Head of caudate nucleus (tissue), 42 donors: ENCODE measurements at places on chromosomes 1 and 21.

GRCh38 chr1:3217181-3217641, 148.2 kb downstream of the PRDM16 start:
- no peak for DNase-seq

DNA sequence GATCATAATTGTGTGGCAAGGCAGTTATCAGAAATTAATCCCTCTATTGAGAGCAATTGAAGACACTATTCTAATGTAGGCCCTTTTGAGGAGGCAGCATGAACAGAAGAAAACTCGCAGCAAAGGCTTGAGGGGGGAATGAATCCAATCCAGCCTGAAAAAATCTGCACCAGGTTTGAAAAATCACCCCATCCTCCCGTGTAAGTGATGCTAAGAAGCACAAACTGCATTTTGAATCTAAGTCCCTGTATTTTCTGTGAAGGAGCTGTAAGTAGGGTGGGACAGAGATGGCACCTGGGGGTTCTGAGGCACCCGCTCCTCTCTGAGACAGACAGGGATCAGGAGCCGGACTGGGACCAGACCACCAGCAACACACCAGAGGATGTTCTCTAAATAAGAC, at the start of gene CRB1:
TSS of gene CRB1 (plus strand) at position 241 of the 400 bp plus-strand sequence. CDS start 161 bp downstream, outside the sequence.
- no peak for DNase-seq

GRCh38 chr1:43991200-43991475, 261 bp upstream of the CCDC24 start:
- DNase-seq = no peak

DNA sequence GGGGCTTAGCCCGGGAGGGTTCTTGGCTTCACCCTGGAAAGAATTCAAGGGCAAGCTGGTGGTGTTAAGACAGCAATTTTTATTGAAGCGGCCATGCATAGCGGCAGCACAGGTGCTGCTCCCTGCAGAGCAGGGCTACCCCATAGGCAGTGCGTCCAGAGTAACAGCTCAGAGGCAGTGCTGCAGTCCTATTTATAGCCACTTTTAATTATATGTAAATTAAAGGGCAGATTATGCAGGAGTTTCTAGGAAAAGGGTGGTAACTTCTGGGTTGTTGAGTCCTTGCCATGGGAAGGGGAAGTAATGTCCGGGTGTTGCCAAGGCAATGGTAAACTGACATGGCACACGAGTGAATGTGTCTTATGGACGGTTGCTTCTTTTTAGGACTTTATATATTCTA, 57.0 kb downstream of the VPS26C start:
- DNase-seq = no peak

DNA sequence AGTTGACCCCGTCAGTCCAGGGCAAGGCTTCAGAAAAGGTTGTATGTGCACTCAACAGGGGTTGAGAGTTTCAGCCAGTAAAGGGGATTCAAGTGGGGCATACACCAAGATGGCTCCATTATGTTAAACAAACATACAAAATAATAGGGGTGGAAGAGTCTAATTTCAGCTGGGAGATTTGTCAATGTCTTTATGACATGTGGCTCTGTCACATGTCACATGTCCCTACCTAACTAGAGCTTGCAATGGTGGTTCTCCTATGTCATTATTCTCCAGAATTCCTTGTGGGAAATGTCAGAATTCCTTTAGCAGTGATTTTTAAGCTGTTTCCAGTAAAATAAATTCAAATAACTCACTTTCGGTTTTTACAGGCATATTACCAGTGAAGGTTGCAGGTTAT, 392.0 kb upstream of the ADGRL4 start:
- DNase-seq = no peak

DNA sequence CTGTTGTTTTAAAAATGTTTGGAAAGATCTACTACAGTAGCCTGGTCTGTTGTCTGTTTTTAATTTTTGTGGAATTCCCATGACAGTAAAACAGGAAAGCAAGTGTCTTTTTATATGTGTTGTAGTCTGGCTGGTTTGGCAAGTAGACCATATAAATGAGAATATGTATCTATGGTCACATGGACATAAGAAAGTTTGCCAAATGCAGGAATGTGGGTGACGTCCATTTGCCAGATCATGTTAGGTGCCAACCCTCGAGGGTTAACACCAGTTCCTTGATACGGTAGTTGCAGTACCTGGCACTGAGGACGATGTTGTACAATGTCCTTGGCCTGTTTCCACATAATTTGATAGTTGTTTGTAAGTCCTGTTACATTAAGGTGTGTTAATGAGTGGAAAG, 6.2 kb downstream of the DAP3 start:
- DNase-seq = no peak

- DNase-seq = no peak
Measured at GRCh38 chr1:41343790-41344699, 17.2 kb upstream of the FOXO6 start.

- no peak for DNase-seq
Measured at GRCh38 chr1:230937371-230937770, 41.3 kb downstream of the TTC13 start.

GRCh38 chr1:33446590-33446989, 15.7 kb upstream of the PHC2 start:
- DNase-seq = no peak

GRCh38 chr1:236492378-236492777, 31.4 kb upstream of the LGALS8 start:
- DNase-seq = no peak

- DNase-seq = no peak
Measured at GRCh38 chr1:44643721-44644334, 30.5 kb downstream of the TMEM53 start.

GRCh38 chr1:69494221-69494620, 73.5 kb upstream of the LRRC7 start:
- DNase-seq = no peak

DNA sequence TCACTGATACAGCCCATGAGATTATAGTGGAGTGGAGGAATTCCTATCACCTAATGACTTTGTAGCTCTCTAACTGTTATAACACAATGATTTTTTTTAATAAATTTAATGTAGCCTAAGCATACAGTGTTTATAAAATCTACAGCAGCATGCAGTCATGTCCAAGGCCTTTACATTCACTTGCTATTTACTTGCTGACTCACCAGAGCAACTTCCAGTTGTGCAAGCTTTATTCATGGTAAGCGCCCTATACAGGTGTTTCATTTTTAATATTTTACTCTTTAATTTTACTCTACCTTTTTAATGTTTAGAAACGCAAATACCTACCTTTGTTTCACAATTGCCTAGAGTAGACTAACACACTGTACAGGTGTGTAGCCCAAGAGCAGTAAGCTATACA, 1652.2 kb downstream of the BRINP3 start:
- no peak for DNase-seq

DNA sequence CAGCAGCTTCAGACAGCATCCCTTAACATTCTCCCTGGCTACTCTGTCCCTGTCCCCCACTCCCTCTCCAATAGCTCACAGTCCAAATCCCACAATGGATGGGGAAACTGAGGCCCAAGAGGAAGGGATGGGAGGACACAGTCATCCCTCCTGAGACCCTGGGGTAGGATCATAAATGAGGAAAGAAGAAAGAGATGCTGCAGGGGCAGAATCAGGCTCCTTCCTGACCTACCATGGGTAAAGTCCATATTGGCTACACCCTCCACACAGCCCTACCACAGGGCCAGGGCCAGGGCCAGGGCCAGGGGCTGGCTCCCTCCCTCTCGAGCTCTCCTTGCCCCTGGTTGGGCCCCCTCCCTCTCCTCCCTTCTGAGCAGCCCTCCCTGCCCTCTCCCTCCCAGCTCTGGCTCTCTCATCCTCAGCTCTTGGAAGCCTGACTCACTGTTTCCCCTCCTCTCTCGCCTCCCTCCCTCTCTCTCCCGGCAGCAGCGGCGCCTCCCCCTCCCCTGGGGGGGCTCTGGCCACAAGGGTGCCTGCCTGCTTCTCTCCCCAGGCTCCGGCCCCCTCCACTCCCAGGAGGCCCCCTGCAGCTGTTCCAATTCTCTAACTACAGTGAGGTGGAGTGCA, 4.9 kb downstream of the AHDC1 start:
- DNase-seq = peak; percentile 93

DNA sequence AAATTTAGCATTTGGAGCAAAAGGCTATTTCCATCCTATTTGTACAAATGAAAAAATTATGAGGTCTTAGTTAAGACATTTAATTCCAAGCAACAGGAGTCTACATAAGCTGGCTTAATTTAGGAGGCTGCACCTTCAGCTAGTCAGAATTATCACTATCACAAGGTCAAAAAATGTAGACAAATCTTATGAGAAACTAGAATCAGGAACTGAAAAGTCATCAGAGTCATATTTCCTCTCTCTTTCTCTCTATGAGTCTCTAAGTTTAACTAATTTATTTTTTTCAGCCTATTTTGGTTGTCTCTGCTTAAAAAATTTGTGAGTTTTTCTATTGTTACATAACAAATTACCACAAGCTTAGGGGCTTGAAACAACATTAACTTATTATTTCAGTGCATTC, 807.1 kb upstream of the PRMT6 start:
- DNase-seq = no peak

DNA sequence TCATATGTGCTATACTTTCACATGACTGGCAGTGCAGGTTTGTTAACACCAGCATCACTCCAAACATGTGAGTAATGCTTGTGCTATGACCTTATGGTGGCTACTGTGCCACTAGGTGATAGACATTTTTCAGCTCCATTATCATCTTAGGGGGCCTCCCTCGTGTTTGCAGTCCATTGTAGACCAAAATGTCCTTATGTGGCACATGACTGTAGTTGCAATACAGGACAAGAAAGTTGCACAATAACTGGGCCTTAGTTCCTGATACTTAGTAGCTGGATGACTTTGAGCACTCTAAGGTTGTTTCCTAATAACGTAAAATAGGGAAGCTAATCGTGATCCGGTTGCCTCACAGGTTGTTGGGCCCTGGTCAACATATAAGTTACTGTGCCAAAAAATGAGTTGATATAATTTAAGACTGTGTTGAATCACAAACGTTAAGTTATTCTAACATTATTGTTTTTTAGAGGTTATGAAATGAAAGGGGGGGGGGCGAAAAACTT, 511 bp upstream of the SNX27 start:
- no peak for DNase-seq

- DNase-seq = no peak
Measured at GRCh38 chr1:8047112-8047511, 21.0 kb upstream of the ERRFI1 start.

- no peak for DNase-seq
Measured at GRCh38 chr1:172723251-172723650, 64.3 kb downstream of the FASLG start.

- DNase-seq = no peak
Measured at GRCh38 chr1:237562242-237562823, 328.4 kb downstream of the ZP4 start.

- no peak for DNase-seq
Measured at GRCh38 chr1:34978921-34979320, 6.2 kb downstream of the TMEM35B start.

DNA sequence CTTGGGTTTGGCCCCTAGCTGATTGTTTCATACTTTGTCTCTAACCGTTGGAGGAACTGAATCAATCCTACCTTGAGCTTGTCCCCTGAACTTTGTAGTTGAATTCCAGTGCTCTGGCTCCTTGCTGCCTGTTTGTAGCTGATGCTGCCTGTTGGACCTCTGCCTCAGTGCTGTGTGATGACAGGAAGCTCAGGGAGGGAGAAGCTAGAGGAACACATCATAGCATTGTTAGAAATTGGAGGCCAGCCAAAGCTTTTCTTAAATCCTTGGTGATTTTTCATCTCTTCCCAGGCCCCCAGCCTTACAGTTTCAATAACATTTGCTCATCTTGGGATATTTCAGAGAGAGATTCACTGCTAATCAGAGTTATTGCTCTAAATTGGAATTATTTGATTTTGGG, 34.0 kb downstream of the MACF1 start:
- peak; percentile 23 for DNase-seq

DNA sequence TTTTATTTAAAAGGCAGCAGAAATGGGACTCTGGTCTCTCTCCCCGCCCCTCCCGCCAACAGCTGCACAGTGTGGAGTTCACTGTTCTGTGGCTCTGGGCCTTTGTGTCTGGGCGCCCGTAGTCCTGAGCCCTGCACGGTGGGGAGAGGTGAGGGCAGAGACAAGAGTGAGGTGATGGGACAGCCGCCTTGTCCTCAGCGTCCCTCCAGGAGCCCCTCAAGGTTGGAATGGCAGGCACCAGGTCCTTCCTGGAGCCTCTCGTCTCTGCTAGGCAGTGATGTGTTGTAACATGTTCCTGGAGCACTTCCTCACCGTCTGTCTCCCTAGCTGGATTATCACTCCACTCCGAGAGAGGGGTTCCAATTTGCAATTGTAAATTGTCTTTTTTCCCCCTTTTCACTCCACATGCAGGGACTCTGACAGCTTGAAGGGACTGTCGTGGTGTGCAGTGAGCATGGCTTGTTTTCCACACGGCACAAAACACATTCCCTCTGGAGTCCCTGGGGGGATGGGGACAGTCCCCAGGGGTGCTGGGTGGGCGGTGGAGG, 44.6 kb upstream of the C1orf174 start:
- no peak for DNase-seq

DNA sequence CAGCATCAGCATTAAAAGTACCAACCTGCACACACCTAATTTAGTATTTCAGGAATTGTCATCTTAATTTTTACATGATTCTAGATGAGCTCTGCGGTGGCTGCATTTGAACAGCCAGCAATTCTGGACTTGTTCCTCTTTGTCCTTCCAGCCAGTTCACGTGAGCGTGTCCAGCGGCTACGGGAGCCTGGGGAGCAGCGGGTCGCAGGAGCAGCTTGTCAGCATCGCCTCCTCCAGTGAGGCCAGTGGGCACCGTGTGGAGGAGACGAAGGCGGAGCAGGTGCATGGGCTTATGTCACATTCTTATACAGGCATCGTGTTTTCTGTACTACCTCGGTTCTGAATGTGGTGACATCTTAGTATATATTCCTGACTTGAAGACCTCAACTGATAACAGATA, 25.7 kb downstream of the PER3 start:
- DNase-seq = no peak

- no peak for DNase-seq
Measured at GRCh38 chr1:42312576-42313212, 22.3 kb downstream of the FOXJ3 start.
